SHP77 (cell line): ENCODE measurements at places on chromosomes 1 and 21.

- DNase-seq = no peak
Observed at GRCh38 chr1:38284953-38285352, 238.4 kb upstream of the POU3F1 start.

DNA sequence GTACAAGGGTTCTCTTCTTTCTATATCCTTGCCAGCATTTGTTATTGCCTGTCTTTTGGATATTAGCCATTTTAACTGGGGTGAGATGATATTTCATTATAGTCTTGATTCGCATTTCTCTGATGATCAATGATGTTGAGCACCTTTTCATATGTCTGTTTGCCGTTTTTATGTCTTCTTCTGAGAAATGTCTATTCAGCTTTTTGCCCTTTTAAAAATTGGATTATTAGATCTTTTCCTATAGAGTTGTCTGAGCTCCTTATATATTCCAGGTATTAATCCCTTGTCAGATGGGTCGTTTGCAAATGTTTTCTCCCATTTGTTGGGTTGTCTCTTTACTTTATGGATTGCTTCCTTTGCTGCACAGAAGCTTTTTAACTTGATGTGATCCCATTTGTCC lies 19.4 kb upstream of the MRPS14 start:
- DNase-seq = no peak

DNA sequence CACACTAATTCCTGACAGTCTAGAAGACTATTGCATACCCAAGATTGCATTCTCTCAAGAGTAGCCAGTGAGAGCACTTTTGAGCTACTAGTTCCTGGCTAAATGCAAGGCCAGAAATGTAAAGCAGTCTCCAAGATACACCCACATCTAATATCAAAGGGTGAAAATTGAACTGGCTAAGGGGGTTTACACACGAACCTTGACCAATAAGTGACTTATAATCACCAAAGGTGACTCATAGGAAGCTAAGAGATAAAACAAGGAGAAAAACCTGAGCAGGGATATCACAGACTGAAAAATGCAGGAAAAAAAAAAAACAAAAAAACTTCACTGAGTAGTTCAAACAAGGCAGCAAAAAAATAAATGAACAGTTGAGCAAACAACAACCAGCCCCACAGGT lies 172.2 kb upstream of the RRP15 start:
- DNase-seq = no peak

GRCh38 chr1:80468356-80468755 lies 1332.4 kb upstream of the ADGRL2 start:
- no peak for DNase-seq

- no peak for DNase-seq
Observed at GRCh38 chr1:29800120-29800519, 563.8 kb downstream of the PTPRU start.

DNA sequence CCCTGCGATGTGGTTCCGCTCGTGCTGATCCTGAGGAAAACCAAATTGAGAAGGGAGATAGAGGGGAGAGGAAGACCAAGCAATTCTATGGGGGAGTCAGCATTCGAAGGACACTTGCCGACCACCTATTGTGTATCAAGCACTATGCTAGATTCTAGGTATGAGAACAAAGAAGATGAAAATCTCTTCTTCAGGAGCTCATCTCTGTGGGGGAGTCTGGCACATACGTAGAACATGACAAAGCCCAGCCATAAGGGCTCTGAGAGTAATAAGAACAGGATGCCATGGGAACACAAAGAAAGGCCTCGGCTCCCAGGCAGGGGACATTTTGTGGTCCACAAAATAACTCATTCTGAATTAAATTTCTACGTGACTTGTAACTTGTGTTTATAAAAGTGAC lies 83.7 kb downstream of the WLS start:
- no peak for DNase-seq

GRCh38 chr1:65176591-65176990 lies 28.6 kb downstream of the AK4 start:
- no peak for DNase-seq

DNA sequence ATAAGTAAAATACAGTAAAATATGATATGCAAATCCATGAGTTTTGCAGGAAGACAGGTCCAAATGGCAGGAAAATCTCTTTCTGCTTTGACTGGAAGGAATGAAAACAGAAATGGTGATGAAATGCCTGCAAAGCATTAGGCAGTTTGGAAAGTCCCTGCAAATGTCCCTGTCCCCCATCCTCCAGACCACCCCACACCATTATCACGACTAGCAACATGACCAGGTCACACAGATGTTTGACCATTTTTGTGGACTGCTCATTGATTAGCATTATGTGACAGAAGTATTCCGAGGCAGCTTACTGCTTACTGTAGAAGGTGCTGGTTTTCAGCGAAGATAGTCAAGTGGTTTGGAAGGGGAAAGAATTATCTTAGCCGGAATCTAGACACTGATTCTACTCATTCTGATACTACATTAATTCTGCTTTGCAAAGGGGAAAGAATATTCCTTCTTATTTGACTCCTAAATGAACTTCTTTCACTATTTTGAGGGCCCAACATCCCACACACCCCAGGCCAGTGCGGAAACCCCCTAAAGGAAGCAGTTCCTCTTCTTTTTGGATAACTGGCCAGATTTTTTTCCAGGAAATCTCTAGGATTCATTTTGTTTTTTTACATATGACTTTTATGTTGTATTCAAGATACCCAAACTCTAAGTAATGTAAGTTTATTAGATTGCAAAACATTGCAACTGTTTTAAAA lies 9.5 kb upstream of the CR2 start:
- no peak for DNase-seq

GRCh38 chr1:23772049-23772853 lies 6.0 kb upstream of the PITHD1 start:
- peak; percentile 61 for DNase-seq

DNA sequence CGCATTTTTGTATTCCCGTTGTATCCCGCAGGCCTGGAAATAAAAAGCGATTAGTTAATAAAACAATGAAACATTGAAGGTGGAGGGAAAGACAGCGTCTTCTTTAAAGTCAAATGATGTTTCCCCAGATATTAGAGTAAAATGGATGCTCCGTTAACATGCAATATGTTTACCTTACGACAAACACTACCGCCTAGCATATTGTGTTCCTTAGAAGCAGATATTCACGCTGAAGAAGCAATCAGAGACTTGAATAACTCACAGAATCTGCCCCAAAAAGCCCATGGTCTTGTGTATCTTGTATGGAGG lies 583 bp upstream of the B4GALT3 start:
- DNase-seq = no peak

- no peak for DNase-seq
Observed at GRCh38 chr1:157697781-157698569, 2.6 kb downstream of the FCRL3 start.

- DNase-seq = peak; percentile 1
Observed at GRCh38 chr21:34510148-34511142, 1.6 kb downstream of the KCNE1 start.

DNA sequence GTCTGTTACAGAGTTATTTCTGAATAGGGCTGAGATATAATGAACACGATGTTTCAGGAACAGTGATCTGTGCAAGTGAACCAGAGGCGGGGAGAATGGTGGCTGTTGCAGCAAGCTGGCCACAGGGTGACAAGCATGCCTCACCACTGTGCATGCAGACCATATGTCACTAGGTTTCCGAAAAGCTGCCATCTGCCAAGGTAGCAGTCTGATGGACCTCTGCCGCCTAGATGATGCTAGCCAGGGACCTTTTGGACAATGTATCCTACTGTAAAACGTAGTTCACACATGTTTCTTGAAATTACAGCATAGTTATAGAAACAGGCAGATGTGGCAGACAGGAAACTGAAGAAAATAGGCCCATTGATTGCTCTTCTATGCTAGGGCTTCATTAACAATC lies 204.2 kb upstream of the RRP15 start:
- no peak for DNase-seq

DNA sequence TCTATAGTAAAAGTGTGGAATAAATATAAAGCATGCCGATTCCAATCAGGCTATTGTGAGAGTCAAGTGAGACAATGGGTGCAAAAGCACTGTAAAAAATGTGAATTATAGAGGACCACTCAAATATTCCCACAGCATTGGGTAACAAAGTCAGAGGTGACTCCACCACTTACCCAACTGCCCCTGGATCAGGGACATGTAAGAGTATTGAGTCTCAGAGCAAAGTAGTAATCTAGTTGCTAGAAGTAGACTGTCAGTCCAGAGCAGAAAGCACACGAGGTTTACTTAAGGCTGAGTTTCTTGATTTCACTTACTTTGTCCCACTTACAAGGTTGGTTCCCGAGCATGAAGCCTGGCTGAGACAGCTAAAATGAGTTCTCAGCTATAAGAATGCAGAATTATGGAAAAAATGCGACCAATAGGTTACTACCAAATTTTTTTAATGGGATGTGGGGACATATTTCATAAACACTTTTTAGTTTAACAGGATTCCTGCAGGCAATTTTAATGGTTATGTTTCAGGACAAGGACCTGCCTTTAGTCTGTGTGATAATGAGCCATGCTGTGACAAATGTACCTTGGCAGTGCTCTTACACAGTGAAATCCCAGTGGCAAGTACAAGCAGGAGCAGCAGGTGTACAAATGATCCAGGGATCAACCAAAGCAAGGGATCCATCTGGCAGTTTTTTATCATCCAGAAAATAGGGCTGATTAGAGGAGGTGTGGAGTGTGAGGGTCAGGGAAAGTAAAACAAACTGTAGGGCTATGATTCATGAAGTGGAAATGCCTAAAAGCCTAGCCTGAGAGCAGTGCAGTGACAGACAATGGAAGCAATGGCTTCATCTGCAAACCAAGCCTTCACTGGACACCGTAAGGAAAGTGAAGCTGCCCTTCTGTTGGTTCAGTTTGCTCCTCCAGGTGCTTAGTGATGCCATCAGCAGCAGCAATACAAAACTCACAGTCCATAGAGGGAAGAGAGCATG lies 156.2 kb upstream of the SPAG17 start:
- peak; percentile 60 for DNase-seq

GRCh38 chr1:67052741-67053534 lies 1.0 kb downstream of the SLC35D1 start:
- DNase-seq = peak; percentile 14

- DNase-seq = no peak
Observed at GRCh38 chr1:27831568-27832410, 1.2 kb downstream of the PPP1R8 start.

GRCh38 chr1:200226268-200226968 lies 183.4 kb downstream of the ZNF281 start:
- no peak for DNase-seq

GRCh38 chr1:81549588-81550127 lies 251.1 kb upstream of the ADGRL2 start:
- no peak for DNase-seq

GRCh38 chr21:35408401-35408800 lies 359.3 kb upstream of the RUNX1 start:
- no peak for DNase-seq

GRCh38 chr1:175427625-175428024 lies 235.0 kb upstream of the KIAA0040 start:
- no peak for DNase-seq

- DNase-seq = no peak
Observed at GRCh38 chr1:11331036-11331944, 58.3 kb downstream of the UBIAD1 start.

GRCh38 chr1:238318294-238319110 lies 427.8 kb upstream of the ZP4 start:
- DNase-seq = no peak

- DNase-seq = no peak
Observed at GRCh38 chr21:31387560-31388186, 43.6 kb upstream of the TIAM1 start.

GRCh38 chr1:53341961-53342707 lies 14.3 kb upstream of the LRP8 start:
- no peak for DNase-seq

DNA sequence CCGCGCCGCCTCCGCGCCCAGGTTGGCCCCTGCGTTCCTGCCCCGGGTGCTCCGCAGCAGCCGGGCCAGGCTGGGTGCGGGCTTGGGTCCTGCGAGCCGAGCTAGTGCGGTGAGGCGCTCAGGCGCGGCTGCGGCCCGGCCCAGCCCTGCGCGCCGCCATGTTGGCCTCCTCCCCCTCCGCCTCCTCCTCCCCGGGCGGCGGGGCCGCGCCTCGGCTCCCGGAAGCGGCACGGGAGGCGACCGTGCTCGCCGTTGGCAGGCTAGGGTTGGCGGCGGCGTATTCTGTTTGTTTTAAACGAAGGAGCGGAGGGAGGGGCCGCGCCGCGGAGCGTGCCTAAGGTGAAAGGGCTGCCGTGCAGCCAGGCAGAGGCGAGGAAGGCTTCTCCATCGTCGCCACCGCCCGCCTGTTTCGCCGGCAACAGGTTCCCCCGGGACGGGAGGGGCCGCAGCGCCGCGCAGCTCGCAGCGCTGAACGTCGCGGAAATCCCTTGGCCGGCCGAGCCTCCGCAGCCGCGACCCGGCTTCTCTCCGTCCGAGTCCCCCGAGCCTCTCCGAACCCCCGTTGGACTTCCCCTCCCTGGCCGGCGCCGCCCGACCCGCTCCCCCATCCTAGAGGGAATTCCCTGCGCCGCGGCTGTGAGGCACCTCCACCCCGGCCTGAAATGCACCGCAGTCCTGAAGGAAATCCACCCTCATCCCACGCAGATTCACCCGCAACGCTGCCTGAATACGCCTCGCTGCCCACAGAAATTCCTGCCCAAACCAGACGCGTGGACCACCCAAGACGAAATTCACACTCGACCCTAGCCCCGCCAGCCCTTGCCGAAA lies at the start of gene USP24:
Gene USP24 (minus strand): TSS at position 171 of the 828 bp plus-strand sequence. CDS start 251 bp downstream, outside the sequence.
- peak; percentile 51 for DNase-seq

GRCh38 chr1:114522264-114522575 lies 11.2 kb upstream of the TRIM33 start:
- no peak for DNase-seq

DNA sequence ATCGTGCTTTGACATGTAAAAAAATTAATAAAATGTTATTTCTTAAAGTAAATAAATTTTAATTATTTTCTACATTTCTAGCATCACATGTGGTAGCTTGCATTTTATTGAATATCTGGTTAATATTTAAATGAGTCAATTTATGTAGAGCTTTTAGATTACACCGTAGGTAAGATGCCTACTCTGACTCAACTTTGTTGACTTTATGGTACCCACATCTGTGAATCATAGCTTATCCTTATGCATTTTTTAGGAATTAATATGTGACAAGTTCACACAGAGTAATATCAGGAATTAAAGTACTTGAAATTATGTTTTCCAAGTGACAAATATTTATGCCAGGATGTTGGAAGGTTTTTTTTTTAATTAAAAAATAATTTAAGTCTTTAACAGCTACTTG lies 120.7 kb downstream of the LEPR start:
- DNase-seq = no peak

DNA sequence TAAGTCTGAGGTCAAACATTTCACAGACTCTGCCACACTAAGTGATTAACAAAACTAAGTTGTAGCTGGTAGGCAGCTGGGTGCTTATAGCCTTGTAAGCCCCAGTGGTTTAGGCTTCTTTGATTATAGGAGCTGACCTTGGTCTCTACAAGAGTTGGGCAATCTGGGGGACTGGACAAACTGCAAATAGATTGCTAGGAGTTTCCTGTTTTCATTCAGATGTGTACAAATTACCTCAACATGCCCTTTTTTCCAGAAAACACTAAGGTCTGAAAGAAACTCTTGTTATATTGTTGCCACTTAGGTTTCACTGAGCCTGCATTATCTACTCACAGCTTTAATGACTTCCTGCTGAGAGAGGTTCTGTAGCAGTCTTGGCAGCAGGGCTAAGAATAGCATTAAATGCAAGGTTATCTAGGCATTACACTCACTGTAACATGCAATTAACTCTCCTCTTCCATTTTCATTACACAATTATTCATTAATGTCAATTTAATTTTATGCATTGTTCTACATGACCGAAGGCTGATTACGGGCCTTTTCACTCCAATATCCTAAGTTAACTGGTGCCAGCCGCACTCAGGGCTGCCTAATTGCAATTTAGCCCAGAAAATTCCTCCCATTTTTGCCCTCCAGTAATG lies 314.0 kb downstream of the LMO4 start:
- no peak for DNase-seq
